SIG-M5 (cell line): ENCODE measurements at places on chromosomes 5 and 9.

DNA sequence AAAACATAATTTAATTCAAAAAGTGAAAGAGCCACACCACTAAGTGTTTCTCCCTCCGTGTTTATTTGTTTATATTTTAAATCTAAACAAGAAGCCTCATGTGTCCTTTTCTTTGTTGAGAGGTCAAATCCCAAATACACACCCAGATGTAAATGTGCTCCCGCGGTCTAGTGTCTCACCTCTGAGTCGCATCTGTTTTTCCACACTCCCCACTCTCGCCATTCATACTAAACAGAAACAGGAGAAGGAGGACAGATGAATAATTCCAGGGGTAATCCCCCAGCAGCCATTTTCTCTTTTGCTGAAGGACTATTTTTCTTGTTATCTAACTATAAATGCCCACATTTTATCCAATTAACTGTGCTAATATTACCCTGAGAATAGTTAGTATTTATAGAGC, 361.6 kb upstream of the RIOK2 start:
- no peak for DNase-seq

DNA sequence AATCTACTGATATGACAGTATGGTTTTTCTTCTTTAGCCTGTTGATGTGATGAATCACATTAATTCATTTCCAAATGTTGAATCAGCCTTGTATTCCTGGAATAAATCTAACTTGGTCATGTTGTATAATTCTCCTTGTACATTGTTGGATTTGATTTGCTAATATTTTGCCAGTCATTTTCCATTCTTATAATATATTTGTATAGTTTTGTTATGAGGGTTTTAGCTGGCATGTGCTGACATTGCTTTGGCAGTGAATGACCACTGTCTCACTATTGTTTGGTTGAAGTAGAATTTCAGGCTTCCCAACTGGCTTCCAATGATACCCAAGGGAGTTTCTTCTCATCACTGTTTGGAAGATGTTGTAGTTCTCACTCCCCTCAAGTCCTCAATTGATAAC, 983.0 kb upstream of the PTPRD start:
- no peak for DNase-seq

- no peak for DNase-seq
Measured at GRCh38 chr5:383621-384020, 59.4 kb upstream of the EXOC3 start.

GRCh38 chr9:110178281-110178680, 29.7 kb downstream of the C9orf152 start:
- DNase-seq, result no peak

DNA sequence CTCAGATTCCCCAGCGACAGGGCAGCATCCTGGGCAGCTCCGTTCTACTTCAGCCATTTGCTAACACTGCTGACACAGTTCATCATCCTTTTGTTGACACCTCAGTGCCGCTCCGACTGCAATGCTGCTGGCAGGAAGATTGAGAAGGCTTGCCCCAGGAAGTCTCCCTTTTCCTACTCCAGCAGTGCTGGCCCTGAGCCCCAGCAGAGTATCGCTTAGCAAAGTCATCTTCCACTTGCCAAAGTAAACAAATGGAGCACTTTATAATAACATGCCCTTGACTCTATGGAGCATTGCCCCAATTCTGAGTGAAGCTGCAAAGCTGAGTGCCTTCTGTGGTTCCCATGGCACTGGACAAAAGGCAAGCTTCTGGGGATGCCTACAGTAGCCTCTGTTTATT, 32.2 kb downstream of the PRLR start:
- DNase-seq, result no peak

DNA sequence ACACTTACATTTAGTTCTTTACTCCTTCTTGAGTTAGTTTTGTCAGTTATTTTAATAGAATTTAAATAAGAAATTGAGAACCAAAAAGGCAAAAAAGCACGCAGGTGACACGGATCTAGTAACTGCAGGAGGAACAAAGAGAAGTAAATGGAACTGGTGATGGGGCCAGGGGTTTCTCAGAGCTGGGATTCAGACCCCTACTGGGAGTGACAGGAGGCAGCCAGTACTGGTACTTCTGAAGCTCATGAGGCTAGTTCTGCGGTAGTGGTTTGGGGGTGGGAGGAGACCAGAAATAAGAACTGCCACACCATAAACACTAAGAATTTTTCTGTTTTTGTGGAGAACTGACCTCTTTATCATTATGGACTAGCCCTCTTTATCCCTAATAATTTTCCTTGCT, 48.2 kb downstream of the OXCT1 start:
- no peak for DNase-seq

GRCh38 chr5:75463726-75464125, 47.7 kb downstream of the CERT1 start:
- DNase-seq, result no peak

DNA sequence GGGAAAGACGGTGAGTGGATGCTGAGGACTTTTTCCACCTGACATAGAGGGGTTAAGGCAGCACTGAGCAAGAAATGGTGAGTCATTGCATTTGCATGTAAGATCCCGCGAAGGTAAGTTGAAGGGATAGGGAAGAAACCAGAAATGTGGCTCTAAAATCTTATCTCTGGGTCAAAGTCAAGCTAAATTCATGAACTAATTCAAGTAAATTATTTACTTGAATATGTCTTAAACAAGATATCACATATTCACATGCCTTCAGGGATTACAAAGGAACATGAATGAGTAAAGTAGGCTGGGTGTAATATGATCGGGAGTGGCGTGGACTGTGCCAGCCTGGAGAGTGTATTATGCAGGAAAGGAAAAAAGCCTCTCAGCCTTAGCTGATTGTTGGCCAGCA, 74.4 kb upstream of the EQTN start:
- DNase-seq, result no peak

GRCh38 chr5:98308960-98309359, 464.5 kb upstream of the RGMB start:
- no peak for DNase-seq

DNA sequence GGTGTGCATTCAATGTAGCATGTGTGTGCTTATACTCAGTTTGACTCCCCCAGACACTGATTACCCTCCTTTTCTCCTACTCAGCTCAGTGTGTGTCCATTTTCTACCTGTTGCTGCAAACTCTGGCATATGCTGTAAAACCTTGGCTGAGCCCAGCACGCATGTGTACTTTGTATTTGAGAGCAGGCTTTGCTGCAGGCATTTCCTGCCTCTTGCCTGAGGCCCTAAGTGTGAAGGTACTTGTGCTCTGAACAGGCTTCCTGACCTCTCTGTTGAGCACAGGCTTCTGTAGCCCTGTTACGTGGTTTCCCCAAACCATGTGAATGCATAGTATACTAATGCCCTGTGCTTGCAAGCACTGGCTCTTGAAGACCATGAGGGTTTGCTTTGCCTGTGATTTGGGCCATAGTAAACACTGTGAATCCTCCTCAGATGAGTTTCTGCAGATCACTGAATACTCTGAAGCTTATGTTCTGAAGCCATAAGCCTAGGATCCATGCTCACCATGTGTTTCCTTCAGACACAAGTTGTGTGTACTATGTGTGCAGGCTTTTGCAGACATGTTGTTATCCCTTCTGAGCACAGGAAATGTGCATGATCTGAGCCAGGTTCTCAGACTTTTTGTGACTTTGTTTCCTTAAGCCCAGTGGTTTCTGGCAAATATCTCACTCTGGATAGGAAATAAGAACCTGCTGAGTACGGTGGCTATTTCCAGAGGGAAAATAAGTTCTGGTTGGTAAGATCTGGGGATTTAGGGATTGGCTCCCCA, 124.9 kb upstream of the RUSC2 start:
- DNase-seq, result no peak

GRCh38 chr5:24042688-24043087, 535.3 kb downstream of the PRDM9 start:
- DNase-seq, result no peak

DNA sequence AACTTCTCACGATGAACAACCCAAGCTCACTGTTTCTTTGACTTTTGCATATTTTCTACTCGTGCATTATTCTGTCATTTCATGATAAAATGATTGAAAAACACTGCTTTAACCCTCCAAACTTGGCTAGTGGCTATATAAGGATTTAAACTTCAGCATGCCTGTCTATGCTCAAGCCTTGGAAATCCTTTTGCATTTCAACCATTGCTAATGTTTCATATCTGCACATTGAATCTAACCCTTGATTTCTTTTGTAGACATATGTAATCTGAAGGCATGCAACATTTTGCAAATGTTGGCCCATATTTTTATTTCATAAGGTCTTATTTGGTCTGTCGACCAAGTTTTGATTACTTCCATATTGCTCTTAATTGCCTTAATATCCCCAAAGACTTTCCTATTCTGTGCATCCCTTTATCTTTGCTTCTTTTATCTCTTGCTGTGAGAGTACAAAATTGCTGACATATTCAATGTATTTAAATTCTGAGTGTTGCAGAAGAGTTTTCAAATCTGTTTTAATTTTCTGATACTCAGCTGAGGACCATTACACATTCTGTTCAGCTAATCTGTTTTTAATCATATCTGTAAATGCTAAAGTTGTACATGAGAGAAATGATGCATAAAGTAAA, 403.7 kb upstream of the ZNF608 start:
- DNase-seq, result no peak

DNA sequence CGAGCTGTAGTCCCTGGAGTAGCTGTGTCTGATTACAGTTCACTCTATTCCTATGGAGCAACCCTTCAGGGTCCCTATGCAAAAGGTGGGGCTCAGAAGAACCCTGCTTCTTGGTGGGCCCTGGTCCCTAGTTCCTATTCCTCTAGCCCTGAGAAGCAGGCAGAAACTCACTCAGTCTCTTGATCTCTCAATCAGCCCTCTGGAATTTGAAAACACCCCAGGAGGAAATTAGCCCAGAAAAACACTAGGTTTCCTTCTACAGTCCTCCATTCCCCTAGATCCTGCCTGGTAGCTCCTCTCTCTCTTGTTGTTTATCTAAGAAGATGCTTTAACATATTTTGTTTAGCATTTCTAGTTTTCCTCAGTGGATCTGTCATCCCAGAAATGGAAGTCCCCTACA, 7.6 kb downstream of the RGS3 start:
- DNase-seq, result no peak

- no peak for DNase-seq
Measured at GRCh38 chr9:83469722-83470121, 68.5 kb downstream of the FRMD3 start.

DNA sequence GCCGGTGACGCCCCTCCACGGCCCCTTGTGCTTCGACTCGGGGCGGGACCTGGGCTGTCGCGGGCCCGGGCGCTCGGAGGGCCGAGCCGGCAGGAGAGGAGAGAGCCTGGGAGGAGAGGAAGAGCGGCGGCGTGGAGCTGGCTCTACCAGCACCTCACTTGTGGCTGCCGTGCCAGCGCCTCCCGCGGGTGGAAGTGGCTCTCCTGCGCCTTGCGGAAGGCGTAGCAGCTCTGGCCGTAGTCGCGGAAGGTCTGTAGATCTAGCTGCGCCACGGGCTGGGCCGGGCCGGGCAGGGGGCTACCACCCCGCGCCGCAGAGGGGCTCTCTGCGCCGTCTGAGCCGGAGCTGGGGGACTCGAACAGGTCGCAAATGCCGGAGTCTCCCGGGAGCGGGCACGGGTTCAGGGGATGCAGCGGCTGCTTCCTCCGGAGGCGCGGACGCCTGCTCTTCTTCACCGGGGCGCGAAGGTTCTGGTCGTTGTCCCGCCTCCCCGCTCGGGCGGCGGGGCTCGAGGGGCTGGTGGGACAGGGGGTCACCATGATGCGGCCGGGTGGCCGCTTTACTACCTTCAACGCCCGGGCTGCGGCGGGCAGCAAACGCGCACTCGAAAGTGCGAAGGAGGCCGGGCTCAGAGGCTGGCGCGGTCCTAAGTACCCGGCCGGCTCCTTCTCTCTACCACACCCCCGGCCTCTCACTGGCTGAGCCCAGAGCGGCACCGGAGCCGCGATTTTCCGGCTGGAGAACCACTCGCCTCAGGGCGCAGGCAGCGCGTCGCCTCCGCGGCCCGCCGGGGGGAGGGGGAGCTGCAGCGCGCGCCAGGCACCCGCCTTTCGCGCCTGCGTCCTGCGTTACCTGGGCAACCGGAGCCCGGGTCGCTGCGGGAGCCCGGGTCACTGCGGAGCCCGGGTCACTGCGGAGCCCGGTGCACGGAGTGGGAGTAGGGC, at the start of gene CCNO:
CCNO (minus strand) TSS at position 624 of the 944 bp plus-strand sequence; CDS start at position 539, 85 bp downstream.
- no peak for DNase-seq

- DNase-seq, result no peak
Measured at GRCh38 chr9:93012963-93013855, 45.3 kb upstream of the SUSD3 start.

DNA sequence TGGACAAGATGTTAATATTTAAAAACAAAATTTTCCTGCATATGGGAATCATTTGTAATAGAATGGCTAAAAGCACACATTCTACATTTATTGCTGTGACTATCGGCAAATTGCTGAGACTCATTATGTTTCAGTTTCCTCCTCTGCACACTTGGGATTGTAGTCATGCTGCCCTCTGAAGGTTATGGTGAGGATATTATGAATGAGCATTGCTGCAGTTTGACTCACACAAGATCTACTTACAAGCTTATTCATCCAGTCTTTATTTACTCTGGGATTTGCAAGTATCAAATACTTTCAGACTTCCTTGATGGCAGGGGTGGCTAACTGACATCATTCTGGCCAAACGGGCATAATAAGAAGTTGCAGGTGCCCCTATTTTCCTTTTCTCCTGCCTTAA, 9.5 kb upstream of the NFIL3 start:
- peak; percentile 13 for DNase-seq

DNA sequence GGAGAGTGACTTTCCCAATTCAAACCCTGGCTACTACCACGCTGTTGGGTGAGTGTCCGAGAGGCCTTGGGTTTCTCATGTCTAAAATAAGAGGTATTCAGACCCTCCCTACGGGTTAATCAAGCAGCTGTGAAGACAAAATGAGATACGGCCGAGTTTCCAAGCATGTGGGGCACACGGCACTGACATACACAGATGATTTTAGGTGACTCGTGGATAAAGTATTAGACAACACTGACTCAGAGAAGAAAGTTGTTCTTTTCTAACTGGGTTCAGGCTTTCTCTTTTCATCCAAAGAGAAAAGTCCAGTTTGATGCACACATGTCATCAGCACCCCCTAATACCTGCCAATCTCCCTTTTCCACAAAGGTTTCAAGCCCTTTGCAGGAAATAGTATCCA, 15.6 kb downstream of the FOXI1 start:
- no peak for DNase-seq

DNA sequence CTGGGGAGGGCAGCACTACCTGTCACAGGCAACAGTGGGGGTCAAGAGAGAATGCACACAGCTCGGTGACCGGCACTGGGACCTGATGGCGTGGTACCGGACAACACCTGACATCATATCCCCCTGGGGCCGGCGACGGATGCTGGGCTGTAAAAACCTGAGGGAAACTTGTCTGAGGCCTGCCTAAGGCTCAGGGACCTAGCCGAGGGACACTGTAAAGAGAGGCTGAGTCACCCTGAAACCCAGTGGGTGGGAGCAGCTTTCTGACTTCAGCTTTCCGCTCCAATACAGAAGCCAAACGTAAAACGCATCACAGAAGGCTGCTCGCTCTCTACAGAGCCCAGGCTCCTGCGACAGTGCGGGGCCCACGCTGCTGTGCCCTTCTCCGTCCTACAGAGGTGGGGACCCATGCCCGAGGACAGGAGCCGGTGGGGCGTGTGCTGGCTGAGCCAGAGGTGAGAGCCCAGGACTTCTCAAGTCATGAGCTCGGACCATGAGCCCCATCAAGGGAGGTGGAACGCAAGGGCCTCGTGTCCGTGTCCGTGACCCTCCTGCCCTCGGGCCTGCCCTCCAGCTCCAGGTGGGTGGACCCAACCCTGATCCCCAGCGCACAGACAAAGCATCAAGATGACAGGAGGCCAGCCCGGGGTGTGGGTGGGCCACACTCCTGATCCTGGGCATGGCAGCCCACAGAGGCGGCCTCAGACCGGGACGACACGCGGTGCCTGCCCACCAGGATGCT, 5.3 kb downstream of the RALGDS start:
- no peak for DNase-seq
